ENCODE measurements at places on chromosomes 3 and 15.

GRCh38 chr3:55427739-55428138, 59.4 kb downstream of the WNT5A start:
- DNase-seq = no peak

GRCh38 chr3:184465883-184466412, 86.1 kb downstream of the CHRD start:
- no peak for DNase-seq

GRCh38 chr15:68447976-68448755, 16.2 kb upstream of the ITGA11 start:
- no peak for DNase-seq

DNA sequence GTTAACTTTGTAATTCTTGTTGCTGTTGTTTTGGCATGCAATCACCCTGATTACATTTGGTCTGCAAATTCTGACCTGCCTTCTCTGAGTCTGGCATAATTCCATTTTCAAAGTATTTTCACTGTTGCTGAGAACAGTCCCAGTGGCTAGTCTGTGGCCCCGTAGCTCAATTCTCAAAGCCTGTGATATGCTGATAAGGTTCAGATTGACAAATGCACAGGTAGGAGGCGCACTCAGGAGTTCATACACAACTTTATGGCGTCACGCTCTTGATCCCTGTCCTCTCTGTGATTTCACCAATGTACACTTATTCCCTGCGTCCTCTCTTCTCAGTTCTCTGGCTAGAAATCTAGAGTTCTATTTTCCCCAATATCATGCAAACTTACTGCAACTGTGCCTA, 376.6 kb upstream of the SLCO3A1 start:
- no peak for DNase-seq

- no peak for DNase-seq
Measured at GRCh38 chr3:29552051-29552450, 271.2 kb downstream of the RBMS3 start.

- no peak for DNase-seq
Measured at GRCh38 chr3:160278210-160278609, 53.0 kb downstream of the C3orf80 start.

- DNase-seq = no peak
Measured at GRCh38 chr15:23857028-23857641, 170.0 kb upstream of the NDN start.

- DNase-seq = no peak
Measured at GRCh38 chr3:142566096-142566495, 12.4 kb downstream of the ATR start.

DNA sequence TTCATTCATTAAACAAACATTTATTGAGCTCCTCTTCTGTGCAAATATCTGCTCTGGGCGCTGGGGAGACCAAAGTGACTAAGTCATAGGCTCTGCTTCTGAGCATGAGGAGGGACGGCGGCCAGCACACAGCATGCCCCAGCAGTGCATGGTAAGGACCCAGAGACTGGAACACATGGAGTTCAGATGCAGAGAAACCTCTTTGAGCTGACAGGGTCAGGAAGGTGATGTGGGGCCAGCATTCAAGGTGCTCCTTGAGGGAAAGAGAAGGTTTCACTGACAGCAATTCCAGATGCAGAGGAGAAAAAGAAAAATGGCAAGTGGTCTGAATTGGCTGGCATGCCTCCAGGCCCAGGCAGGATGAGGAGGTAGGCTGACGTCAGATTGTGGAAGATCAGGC, 234.5 kb downstream of the UACA start:
- DNase-seq = no peak

- DNase-seq = no peak
Measured at GRCh38 chr15:59792359-59792758, 103.2 kb upstream of the BNIP2 start.

DNA sequence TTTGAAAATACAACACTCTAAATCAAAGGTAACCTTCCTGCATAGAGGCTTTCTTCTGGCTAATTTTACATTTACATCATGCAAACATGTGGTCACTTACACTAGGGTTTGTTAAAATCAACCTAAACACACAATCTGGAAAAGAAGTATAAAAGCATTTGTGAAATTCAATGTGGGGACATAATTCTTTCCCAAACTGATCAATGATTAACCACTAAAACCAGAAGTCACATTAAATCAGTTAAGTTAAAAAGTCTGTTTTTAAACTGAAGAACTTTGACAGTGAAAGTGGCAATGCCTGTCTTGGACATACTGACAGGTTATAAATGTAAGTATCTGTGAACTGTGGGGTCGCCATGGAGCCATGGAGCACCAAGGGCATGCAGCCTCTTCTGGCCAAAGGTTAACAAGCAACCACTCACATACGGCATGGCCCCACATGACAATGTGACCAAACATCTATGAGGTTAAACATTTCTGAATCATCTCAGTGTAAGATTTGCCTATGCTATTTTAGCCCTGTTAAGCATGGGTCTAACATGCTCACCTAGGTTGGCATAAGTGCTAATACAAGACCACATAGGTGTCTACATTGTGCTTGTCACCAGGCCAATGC, 278.2 kb downstream of the CTNNB1 start:
- DNase-seq = no peak

DNA sequence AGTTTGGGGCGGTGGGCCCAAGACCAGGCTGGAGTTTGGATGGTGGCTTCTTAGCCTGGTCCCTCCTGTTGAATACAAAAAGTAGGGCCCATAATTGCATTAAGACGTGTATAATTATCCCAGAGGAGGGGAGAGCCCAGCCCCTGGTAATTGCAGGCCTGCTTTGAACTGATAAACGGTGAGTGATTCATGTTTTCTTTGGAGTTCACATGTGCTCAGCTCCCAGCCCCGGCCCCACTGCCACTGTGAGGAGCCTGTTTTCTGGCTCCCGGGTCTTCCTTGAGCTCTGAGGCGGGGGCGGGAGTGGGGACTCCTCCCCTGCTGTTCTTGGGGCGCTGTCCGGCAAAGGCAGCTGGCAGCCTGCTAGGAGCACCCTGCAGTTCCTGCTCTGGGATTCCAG, 3.1 kb downstream of the PLXNA1 start:
- no peak for DNase-seq

GRCh38 chr3:198096015-198096414, 136.0 kb downstream of the LMLN start:
- no peak for DNase-seq

GRCh38 chr3:40262331-40262730, 47.2 kb upstream of the EIF1B start:
- no peak for DNase-seq

- no peak for DNase-seq
Measured at GRCh38 chr3:132726341-132726823, 4.2 kb upstream of the NPHP3 start.

GRCh38 chr15:83665480-83665879, 11.6 kb downstream of the ADAMTSL3 start:
- DNase-seq = no peak

DNA sequence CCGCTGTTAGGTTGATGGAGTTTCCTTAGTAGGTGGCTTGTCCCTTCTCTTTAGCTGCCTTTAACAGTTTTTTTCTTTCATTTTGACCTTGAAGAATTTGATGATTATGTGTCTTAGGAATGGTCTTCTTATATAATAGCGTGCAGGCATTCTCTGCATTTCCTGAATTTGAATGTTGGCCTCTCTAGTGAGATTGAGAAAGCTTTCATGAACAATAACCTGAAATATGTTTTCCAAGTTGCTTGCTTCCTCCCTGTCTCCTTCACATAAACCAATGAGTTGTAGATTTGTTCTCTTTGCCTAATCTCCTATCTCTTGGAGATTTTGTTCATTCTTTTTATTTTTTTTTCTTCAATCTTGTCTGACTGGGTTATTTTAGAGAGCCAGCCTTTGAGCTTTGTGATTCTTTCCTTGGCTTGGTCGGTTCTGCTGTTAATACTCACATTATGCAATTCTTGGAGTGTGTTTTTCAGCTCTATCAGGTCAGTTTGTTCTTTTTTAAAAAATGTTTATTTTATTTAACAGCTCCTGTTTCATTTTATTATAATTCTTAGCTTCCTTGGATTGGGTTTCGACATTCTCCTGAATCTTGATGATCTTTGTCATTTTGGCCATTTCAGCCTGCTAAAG, 627.9 kb downstream of the SI start:
- no peak for DNase-seq

- DNase-seq = no peak
Measured at GRCh38 chr3:152222327-152222726, 46.4 kb upstream of the MBNL1 start.

DNA sequence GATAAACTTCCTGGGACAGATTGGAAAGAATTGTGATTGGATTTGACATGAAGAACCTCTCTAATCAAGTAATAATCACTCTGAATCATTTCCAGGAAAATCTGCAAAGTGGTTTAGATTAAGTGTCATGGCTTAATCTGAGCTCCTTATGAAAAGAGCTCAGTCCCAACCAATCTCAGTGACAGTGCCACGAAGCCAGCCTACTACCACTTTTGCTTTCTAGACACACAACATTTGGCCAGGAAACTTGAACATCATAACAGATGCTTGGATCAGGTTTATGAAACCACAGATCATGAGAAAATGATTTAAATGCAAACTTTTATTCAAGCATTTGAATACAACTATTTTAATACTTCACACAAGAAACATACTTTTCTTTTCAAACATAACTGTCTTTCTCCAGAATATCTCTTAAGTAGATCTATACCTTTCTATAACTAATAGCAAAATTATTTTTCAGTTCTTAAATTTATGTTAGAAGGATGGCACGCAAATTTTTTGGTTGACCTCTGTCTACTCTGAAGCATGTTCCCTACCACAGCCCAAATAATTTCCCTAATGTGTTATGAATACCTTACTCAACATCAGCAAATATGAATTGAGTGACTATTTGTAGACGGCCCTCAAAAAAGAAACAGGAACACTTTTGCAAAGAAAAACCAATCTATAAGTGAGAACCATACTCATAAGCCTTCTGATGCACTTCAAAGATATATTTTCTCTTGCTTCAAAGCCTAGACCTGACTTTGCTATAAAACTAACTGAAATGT, 495.0 kb upstream of the ZNF385D start:
- DNase-seq = no peak

DNA sequence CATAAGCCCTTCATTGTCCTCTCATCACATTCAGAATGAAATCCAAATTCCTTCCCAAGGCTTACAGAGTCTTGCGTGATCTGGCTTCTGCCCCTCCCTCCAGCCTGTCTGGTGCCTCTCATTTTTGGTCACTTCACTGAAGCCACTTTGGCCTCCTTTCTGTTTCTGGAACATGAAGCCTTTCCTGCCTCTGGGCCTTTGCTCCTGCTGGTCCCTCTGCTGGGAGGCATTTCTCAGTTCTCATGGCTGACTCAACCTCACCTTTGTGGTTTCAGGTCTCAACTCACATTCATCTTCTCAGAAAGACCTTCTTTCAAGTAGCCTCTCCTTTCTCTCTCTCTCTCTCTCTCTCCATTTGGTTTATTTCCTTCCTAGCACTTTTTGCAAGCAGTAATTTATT, 43.9 kb upstream of the BHLHE40 start:
- no peak for DNase-seq

DNA sequence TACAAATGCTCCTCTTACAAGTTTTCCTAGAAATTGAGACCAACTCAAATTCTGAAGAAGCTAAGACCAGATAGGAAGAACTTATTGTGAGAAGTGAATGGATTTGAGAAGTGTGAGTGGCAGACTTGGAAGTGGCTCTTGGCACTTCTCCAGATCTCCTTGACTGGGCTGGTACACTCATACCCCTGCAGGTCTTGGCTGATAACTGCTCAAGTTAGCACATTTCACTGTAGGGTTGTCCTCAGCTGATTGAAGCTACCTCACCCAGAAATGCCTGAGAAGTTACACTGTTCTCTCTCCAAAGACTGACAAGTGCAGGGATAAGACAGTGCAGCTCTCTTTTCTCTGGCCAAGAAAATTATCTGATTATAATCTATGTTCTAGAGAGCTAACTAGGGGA, 16.5 kb upstream of the CLDN1 start:
- no peak for DNase-seq

- DNase-seq = no peak
Measured at GRCh38 chr3:156888176-156888575, 62.0 kb downstream of the LEKR1 start.

GRCh38 chr15:48683991-48684765, 38.7 kb upstream of the FBN1 start:
- DNase-seq = no peak

DNA sequence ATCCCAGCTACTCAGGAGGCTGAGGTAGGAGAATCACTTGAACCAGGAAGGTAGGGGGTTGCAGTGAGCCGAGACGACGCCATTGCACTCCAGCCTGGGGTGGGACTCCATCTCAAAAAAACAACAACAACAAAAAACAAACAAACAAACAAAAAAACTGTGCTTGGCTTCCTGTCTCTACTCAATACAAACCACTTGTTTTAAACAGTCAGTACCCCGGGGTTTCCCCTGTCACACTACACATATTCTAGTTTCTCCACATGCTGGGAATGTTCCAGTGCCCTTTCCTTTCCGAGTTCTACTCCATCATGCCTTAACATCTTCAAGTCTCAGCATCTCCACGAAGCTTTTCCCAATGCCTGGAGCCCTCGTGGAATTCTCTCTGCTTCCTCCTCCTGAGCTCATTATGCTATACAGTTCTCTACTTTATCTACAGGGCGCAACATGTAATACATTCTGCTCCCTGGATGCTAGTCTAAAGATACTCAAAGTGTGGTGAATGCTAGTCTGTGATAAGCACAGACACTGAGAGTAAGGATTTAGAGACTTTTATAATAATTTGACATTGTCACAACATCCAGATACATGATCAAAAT, 7.8 kb downstream of the EMC3 start:
- no peak for DNase-seq

- no peak for DNase-seq
Measured at GRCh38 chr15:77415450-77416147, 4.3 kb downstream of the PEAK1 start.

DNA sequence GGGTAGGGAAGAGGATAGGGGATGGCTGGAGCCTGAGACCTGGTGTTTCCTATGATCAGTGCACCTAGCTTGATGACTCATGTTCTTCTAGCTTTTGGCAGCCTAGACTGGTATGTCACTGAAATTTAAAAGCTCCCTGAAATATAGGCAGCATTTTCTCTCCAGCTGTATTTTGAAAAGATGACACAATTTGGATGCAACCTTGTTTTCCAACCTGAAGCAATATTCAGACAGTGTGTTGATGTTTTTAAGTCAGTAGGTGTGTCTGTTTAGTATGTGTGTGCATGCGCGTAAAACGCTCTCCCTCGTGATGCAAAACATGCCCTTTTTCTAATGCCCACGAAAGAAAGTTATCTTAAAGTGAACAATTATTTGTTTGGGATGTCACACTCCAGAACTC, 58.5 kb downstream of the RPL22L1 start:
- no peak for DNase-seq

GRCh38 chr3:179528772-179529171, 34.0 kb upstream of the ACTL6A start:
- no peak for DNase-seq
